Neural cell (in vitro differentiated cells): ENCODE measurements at places on chromosomes 13 and 19. TPM values are rescaled to one million over a fixed set of nuclear protein-coding genes. Genes with fewer than 3 reads are reported as not detected.

Gene RNF126
- 33.7 and 44.8 TPM in 2 replicates for polyA plus RNA-seq

Gene KIR2DL1
- not detected in 2 replicates for polyA plus RNA-seq

Gene SSC5D
- polyA plus RNA-seq, result 0.45 and 1.4 TPM in 2 replicates

Gene KRI1
- polyA plus RNA-seq, result 5.3 and 6.5 TPM in 2 replicates

Gene SBSN
- polyA plus RNA-seq, result not detected in 2 replicates

Gene HCST
- polyA plus RNA-seq, result not detected in 2 replicates

Gene TECR
- polyA plus RNA-seq, result 31.4 and 42.4 TPM in 2 replicates

Gene TJP3
- 0.15 TPM in 1 of 2 replicates, not detected in the other for polyA plus RNA-seq

Gene RASIP1
- 0.26 TPM in 1 of 2 replicates, not detected in the other for polyA plus RNA-seq

Gene RASL11A
- 1.7 and 4.5 TPM in 2 replicates for polyA plus RNA-seq

Gene COQ8B
- 83.2 and 95.3 TPM in 2 replicates for polyA plus RNA-seq

Gene PRODH2
- polyA plus RNA-seq, result not detected in 2 replicates

Gene NLRP9
- polyA plus RNA-seq, result not detected in 2 replicates

Gene POU4F1
- not detected in 2 replicates for polyA plus RNA-seq

Gene F10
- polyA plus RNA-seq, result not detected in 2 replicates

Gene OR7A5
- not detected in 2 replicates for polyA plus RNA-seq

Gene IQCN
- polyA plus RNA-seq, result 2.5 and 3.7 TPM in 2 replicates

Gene IGFL3
- not detected in 2 replicates for polyA plus RNA-seq

Gene LSR
- not detected in 2 replicates for polyA plus RNA-seq

Gene ZNF568
- polyA plus RNA-seq, result 19.2 and 25.1 TPM in 2 replicates

Gene ZNF112
- 15.0 and 16.1 TPM in 2 replicates for polyA plus RNA-seq

Gene PSG5
- polyA plus RNA-seq, result not detected in 2 replicates

Gene TEAD2
- polyA plus RNA-seq, result 1.0 and 1.3 TPM in 2 replicates

Gene BCAM
- polyA plus RNA-seq, result 0.54 and 0.68 TPM in 2 replicates

Gene KEAP1
- polyA plus RNA-seq, result 39.0 and 47.9 TPM in 2 replicates

Gene ALKBH6
- polyA plus RNA-seq, result 45.6 and 63.2 TPM in 2 replicates

Gene HIF3A
- 2.0 and 2.1 TPM in 2 replicates for polyA plus RNA-seq

Gene ZNF567
- 18.4 and 20.8 TPM in 2 replicates for polyA plus RNA-seq

Gene OVOL3
- not detected in 2 replicates for polyA plus RNA-seq

Gene LGALS14
- 0.53 and 4.4 TPM in 2 replicates for polyA plus RNA-seq

Gene FXYD7
- polyA plus RNA-seq, result 35.7 and 37.6 TPM in 2 replicates

Gene ZNF793
- polyA plus RNA-seq, result 39.6 and 53.7 TPM in 2 replicates

Gene GPR4
- polyA plus RNA-seq, result 0.25 TPM in 1 of 2 replicates, not detected in the other

Gene SELENOV
- 1.3 TPM in 1 of 2 replicates, not detected in the other for polyA plus RNA-seq
